ENCODE measurements at places on chromosomes 12 and 14.

DNA sequence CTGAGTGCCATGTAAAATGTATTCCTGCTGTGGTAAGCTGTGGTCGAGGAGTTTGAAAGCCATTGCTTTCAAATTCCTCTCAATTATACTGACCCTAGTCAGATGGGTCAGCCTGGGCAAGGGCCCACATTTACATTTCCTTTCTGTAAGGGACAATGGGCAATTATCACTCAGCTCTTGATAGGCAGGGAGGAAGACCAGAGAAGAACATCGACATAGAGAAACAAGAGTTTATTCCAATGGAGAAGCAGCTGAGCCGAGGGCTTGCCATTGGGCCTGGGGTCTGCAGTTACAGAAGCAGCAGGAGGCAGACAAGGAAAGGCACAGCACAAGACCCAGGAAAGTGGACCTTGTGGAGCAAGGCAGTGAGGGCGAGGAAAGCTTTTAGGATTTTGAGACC, 9.7 kb downstream of the NRIP2 start:
- DNase-seq = no peak

DNA sequence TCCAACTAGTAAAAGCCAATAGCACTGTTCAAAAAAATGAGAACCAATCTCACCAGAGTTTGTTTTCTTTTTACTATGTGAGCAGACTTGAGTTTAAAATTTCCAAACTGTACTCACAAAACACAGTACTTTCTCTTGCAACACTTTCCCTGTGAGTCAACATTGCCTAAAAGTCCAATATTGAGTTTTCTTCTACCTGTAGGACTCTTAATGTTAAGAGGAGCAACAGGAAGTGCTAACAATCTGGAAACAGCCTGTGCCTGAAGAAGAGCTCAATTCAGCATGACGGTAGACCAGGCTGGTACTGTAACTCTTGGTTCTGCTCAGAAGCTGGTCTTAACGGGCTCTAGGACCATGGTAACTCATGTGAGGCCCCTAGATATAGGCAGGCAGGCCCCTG, 144.3 kb downstream of the MED13L start:
- no peak for DNase-seq

DNA sequence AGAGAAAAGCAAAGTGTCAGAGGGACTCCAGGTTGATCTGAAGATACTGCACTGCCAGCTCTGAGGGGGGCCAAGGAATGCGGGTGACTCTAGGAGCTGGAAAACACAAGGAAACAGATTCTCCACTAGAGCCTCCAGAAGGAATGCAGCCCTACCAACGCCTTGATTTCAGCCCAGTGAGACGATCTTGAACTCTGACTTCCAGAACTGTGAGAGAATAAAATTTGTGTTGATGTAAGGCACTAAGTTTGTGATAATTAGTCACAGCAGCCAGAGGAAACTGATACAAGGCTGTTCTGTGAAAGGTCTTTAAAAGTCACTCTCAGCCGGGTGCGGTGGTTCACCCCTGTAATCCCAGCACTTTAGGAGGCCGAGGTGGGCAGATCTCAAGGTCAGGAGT, 34.2 kb downstream of the CKAP4 start:
- DNase-seq = no peak

GRCh38 chr12:116712458-116713303, 25.2 kb downstream of the SPRING1 start:
- no peak for DNase-seq

GRCh38 chr14:34098045-34098984, 147.4 kb upstream of the EGLN3 start:
- DNase-seq = peak; percentile 64

DNA sequence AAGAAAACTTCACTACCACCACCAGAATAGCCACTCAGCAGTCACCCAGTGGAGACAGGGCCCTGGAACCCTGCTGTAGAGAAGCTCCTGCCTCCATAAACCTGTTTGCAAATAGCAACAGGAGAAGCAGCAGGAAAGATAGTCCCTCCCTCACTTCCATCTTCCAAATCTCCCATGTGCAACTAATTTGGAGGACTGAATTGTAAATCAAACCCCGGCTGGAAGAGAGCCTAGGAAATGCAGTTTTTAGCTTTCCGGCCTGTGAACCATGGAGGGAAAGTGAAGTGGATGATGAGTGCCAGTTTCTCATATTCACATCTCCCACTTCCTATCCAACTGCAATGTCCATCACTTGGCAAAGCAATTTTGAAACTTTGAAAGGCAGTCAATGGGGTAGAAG, 167.2 kb upstream of the FRMD6 start:
- no peak for DNase-seq

GRCh38 chr14:71060274-71060673, 153.0 kb downstream of the PCNX1 start:
- no peak for DNase-seq

GRCh38 chr12:23618718-23619117, 330.8 kb downstream of the SOX5 start:
- no peak for DNase-seq
